ENCODE measurements at places on chromosomes 16 and 17.

- no peak for DNase-seq
Observed at GRCh38 chr17:69555056-69555455, 140.6 kb downstream of the MAP2K6 start.

DNA sequence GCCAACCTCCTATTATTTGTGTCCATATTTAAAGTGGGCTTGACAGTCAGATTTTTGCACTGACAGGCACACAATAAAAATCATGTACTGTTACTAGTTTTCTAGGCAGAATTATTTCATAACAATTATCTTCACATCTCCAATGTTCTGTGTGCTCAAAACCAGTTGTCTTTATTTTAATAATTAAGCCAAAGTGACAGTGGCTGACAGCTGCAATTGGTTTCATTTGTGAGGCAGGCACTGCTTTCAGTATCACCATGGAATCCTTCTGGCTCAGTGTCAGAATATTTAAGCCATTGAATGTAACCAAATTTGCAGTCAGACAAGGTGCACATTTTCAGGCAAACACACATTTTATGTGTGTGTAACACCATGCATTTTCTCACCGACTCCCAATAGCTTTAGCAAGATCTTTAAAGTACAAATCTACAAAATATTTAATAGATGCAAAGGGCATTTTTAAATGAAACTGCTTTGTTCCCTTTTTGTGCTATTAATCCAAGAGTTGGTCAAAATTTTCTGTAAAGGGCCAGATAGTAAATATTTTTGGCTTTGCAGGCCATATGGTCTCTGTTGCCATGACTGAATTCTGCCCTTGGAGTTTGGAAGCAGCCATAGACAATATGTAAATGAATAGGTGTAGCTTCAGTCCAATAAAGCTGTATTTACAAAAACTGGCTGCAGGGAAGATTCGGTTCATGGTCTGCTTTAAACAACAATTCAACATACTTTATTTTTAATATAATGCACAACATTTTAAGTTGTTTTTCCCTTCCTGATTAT, 486.0 kb downstream of the KCNJ2 start:
- DNase-seq = peak; percentile 95

GRCh38 chr16:28261942-28262341, 30.4 kb upstream of the SBK1 start:
- DNase-seq = no peak

- DNase-seq = peak; percentile 68
Observed at GRCh38 chr17:72539981-72540897, 419.4 kb downstream of the SOX9 start.

- no peak for DNase-seq
Observed at GRCh38 chr17:15941781-15942180, 3.1 kb upstream of the ADORA2B start.

- no peak for DNase-seq
Observed at GRCh38 chr17:61495161-61495857, 43.1 kb downstream of the TBX4 start.

DNA sequence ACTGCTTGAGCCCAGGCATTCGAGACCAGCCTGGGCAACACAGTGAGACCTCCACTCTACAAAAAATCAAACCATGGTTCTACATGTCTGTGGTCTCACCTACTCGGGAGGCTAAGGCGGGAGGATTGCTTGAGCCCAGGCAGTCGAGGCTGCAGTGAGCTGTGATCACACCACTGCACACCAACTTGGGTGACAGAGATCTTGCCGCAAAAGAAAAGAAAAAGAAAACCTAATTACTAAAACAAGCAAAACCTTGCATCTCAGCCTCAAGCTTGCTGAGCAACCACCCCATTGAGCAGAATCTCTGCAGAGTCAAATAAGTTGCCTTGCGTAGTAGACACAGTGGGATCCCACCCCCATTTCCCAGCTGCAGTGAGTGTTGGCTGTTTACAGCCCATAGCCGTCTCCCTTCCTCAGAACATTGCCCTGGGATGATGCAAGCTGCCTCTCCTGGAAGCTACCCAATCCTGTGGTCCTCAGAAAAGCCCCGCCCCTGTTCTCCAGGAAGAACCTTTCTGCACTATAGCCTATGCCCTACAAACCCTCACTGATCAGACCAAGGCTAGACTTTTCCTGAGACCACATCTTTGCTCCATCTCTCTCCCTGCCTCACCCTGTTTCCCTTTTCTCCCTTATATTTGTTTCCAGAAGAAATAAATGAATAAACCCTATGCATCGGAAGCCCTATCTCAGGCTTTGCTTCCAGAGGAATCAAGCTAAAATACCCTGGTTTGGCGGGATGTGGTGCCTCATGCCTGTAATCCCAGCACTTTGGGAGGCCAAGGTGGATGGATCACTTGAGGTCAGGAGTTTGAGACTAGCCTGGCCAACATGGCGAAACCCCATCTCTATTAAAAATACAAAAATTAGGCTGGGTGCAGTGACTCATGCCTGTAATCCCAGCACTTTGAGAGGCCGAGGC, 16.7 kb upstream of the ERN2 start:
- DNase-seq = no peak

DNA sequence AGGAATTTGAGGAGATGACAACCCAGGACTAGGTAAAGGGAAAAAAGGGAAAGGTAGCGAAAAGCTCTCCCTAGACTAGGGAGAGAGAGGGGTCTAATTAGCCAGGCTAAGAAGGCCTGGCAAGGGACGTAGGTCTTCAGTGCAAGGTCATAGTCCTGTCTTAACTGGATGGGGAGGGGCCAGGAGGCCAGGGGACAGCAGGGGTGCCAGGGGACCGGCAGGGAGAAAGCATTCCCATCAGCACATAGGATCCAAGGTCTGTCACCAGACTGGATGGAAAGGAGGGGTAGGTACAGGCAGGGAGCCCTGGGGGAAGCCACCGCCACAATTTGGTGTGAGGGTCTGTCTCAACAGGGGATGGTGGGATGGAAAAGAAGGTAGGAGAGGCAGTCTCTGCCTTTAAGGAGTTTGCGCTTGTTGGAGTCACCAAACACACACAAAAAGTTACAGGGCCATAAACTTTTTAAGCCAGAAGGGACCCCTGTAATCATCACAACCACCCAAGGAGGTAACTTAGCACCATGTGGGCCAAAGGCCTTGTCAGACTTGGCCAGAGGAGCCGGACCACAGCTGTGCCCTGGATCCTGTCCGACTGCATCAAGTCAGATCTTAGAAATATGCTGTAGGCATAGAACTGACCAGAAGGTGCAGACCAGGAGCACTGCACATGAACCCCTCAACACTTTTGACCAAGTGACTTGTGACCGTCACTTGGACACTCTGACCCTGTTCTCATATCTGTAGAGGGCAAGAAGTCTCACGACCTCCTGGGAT, 10.0 kb downstream of the AXIN2 start:
- no peak for DNase-seq

DNA sequence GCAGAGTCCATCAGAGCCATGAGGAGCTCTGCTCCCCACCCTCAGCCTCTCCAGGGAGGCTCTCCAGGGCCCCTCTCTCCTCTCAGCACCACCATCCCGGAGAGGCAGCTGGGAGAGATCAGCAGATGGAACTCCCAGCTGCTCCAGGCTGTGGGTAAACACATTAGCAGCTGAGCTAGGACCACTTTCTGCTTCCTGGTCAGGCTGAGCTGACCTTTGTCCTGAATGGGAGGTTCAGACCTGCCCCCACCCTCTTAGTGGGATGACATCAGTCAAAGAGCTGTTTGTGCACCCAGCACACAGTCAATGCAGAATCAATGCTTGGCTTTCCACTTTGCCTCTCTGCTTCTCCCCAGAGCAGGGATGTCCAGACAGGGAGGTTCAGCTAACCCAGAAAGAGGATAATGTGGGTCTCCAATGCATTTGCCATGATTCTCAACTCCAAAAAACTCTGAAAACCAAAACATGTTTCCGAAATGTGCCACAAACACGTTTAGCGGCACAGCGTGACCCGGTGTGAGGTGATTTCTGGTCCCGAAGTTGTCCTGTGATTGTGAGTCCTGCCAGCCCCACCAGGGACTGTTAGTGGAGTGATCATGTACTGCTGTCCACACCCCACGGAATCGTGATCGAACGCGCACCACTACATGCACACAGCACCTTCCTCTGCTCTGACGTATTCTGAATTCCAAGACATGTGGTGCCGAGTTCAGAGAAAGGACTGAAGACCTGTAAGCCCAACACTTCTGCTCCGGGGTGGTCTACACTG, 6.7 kb downstream of the GPR142 start:
- no peak for DNase-seq

DNA sequence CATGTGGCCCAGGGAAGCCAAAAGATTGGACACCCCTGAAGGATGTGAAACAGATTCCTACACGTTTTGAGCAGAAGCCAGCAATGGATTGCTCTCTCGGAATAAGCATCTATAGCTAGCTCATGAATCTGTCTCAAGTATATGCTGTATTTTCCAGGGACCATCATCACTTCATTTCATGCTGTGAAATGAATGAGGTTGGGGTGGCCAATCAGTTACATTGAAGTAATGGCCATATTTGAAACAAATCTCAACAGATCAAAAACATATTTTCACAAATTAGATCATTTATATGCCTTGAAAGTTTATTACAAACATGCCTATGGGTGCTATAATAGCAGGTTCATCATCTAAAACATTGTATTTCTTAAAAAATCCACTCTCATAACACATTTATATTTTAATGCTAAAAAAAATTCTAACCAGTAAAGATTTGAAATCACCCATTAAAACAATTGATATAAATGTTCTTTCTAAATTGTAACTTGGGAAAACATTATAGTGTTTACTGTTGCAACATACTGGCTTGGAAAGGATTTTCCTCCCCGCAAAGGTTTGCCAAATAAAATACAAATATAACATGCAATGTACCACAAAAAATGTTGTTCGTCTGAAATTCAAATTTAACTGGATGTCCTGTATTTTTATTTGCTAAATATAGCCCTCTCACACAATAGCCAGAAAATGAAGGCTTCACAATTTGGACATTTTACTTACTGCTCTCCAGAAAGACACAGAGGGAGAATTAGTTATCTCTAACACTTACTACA, 743.6 kb downstream of the KCNJ2 start:
- DNase-seq = no peak

DNA sequence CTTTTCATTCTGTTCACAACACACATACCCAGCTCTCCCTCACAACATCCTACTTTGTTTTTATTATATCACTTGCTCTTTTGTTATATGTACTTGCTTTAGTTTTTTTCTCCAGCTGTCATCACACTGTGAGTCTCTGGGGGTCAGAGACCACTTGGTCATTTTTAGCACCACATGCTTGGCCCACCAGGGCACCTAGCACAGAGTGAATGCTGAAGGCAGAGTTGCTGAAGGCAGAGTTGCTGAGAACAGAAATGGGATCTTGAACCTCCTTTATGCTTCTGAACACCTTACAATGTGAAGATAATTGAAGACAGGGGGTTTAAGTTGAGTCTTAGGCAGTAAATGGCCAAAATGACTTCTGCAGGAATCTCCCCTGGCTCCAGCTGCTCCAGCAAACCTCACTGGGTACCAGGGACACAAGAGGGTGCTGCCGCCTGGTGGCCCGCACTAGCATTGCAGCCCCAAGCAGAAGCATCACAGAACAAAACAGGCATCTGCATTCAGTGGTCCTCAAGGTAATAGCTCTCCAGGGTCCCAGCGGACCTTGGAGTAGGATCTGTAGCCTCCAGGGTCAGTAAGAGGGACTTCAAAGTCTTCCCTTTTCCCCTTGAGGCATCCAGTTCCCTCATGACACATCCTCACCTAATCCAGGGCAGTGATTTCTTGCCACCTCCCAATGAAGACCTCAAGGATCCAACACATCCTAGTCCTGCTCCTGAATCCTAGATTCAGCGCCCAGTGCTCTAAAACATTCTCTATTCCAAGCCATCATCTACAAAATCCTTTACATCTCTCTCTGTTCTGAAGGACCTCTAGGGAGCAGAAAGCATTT, 1972.6 kb downstream of the TP53TG3F start:
- DNase-seq = peak; percentile 29
